ENCODE measurements at places on chromosomes 3 and 15.

- DNase-seq: no peak
Measured at GRCh38 chr3:14789640-14790285, 29.0 kb upstream of the FGD5 start.

GRCh38 chr3:18443665-18444594 lies 18.8 kb upstream of the SATB1 start:
- peak; percentile 46 for DNase-seq

DNA sequence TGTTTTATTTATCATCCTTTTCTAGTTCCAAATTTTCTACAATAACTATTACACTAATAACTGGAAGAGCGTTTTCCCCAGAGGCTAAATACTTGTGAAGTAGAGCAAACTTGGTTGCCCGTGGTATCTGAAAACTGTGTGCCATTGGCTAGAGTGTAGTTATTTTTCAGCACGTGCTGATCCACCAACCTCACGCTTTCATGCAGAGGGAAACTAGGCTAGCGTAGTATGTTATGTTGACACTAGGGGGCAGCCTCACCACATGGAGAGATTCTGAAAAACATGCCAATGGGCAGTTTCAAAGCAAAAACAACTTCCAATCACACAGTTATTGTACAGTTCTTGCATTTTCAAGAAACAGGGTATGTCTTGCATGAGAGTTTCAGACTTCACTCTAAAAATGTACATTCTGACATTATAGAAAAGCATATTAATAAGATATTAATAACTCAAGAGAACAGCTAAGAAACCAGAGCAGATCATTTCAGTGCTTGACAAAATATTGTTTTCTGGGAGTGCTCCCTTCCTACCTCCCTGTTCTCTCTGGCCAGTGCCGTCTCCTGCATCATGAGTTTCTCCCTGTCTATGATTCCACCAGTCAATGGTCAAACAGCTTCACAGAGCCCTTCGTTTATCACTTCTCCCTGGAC lies 39.7 kb downstream of the SPATA12 start:
- peak; percentile 87 for DNase-seq

GRCh38 chr3:42539871-42540714 lies 37.6 kb downstream of the VIPR1 start:
- peak; percentile 34 for DNase-seq
